Chondrocyte (in vitro differentiated cells): ENCODE measurements at places on chromosomes 2 and 18.

GRCh38 chr2:200399046-200399445 lies 92.6 kb downstream of the SPATS2L start:
- no peak for DNase-seq

- DNase-seq, result no peak
These were observed 428.4 kb upstream of the DCC start for GRCh38 chr18:51911584-51911983.

GRCh38 chr2:17190527-17190926 lies 327.7 kb downstream of the RAD51AP2 start:
- DNase-seq, result no peak

GRCh38 chr18:78972385-78972918 lies 7.2 kb upstream of the SALL3 start:
- peak; percentile 87 for DNase-seq

- DNase-seq, result no peak
These were observed 27.6 kb downstream of the AAK1 start for GRCh38 chr2:69615969-69616368.

- DNase-seq, result no peak
These were observed 82.6 kb upstream of the SKOR2 start for GRCh38 chr18:47333926-47334635.

DNA sequence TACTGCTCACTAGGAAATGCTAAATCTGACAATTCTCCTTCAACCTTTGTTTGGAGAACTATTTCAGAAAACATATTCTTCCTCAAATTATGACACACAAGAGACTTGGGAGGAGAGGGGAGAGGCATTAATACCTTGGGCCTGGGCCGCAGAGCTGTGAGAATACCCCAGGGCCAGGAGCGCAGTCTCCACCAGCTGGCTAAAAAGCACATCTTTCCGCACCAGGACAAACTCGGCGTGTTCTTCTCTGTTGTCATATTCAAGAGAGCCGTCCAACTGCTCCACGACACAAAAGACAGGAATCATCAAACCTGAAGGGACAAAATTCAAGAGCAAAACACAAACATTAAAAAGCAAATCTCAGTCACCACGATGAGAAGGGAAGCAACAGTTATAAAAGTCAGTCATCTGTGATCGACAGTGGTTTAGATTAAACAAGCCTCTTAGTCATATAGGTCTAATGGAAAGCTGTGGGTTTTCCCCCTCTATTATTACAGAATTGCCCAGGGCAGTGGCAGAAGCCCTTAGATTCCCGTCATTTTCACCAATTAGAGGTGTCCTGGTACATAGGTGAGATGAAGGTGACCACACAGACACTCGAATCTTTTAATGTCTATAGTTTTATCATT lies 24.4 kb downstream of the SATB2 start:
- no peak for DNase-seq

- DNase-seq, result no peak
These were observed 16.7 kb upstream of the ADI1 start for GRCh38 chr2:3535794-3536681.

GRCh38 chr2:85162746-85163301 lies 29.6 kb downstream of the TCF7L1 start:
- DNase-seq, result no peak

- DNase-seq, result no peak
These were observed 77.6 kb upstream of the ODC1 start for GRCh38 chr2:10525573-10526265.

DNA sequence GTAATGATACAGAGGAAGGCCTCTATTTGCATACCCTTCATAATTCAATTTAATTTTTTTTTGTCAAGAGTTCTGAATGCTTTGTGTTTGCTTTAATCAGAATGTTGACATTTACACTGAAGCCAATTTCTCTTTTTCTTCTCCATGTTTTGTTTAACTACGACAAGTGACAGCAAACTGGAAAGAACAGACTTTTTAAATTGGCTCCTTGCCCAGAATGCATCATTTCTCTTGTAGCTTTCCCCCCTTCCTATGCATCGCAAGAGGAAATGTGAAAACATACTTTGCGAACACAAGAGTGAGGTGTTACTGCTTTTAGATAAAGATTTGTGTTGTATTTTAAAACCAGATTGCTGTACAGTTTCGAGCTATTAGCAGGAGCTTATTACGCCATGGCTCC lies 955.2 kb upstream of the CELF4 start:
- no peak for DNase-seq

DNA sequence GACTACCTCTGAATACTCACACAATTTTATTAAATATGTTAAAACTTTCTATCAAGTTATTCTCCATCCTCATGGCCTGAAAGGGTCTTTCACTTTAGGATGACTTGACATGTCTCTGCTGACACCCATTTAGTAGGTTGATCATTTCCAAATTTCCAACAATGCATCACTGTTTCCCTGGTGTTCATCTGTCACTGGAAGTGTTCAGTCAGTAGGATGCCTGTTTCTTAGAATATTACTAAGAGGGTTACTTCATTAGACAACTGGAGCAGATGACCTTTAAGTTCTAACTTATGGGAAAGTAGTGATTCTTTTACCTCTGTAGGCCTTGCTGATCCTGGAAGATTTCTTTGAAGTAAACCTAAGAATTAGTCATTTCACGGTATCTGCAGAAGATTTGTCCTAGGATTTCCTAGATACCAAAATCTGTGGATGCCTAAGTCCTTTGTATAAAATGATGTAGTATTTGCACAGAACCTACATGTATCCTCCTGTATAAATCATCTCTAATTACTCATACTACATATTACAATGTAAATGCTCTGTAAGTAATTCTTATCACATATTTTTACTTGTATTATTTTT lies 77.7 kb downstream of the MAP3K20 start:
- no peak for DNase-seq
